ENCODE measurements at places on chromosomes 4 and X.

DNA sequence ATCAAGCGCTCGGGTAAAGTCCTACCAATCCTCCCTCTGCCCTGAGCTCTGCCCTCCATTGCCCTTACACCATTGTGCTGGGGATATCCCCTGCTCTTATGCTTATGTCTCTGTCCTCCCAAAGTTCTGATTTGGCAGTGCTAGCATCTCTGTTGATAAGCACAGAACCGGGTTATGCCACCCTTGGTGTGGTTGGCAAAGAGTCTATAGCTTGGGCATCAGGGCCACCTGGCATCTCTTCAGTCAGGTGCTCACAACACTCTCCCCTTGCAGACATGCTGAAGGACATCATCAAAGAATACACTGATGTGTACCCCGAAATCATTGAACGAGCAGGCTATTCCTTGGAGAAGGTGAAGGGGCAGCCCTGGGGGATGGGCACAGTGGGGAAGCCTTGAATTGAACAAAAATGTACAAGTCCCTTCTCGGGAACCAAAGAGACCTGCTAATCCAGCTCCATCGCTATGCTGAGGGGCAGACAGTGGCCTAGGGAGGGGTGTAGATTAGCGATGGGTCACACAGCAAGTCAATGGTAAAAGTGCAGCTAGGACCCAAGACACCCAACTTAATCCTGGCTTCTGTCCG lies 3.8 kb downstream of the MAGED2 start:
- no peak for DNase-seq

GRCh38 chr4:59091146-59092142 lies 1981.3 kb upstream of the IGFBP7 start:
- DNase-seq: no peak

- no peak for DNase-seq
These were observed 56.8 kb upstream of the EMCN start for GRCh38 chr4:100574607-100575006.

DNA sequence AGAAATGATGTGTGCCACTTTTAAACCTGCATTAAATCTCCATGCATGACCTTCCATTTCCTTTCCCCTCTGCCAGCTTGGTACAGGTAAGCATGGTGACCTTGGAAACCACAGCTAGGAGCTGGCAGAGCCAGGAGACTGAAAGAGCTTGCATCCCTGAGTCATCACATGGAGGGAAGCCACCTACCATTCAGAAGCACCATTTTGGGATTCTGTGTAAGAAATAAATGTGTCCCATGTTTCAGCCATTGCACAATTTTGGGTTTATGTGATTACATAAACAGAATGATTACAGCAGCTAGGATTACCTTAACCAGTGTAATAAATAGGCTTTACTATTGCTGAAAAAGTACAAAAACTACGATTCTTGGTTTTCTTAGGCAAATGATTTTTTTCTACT lies 17.3 kb upstream of the CCDC149 start:
- no peak for DNase-seq

GRCh38 chrX:100864657-100865391 lies 9.3 kb downstream of the NOX1 start:
- DNase-seq: no peak

- no peak for DNase-seq
These were observed 106.8 kb upstream of the SLC4A4 start for GRCh38 chr4:71232056-71232430.

DNA sequence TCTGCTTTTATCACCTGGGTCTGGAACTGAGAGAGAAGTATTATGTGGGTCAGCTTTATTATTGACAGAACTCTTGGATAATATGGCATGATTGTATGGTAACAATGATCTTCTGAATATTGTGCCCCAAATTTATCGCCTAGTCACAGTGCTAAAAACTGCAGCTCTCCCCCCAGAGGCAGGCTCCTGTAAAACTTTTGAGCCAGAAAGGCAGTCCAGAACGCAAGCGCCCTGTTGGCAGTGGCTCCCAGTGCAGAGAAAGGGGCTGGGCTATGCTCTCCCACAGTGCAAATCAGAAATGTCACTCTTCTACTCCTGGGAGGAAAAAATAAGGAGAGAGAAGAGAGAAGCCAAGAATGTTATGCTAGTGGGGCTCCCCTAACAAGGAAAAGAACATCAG lies 50.5 kb downstream of the HELT start:
- DNase-seq: no peak

GRCh38 chrX:65976161-65976560 lies 63.7 kb downstream of the VSIG4 start:
- no peak for DNase-seq

DNA sequence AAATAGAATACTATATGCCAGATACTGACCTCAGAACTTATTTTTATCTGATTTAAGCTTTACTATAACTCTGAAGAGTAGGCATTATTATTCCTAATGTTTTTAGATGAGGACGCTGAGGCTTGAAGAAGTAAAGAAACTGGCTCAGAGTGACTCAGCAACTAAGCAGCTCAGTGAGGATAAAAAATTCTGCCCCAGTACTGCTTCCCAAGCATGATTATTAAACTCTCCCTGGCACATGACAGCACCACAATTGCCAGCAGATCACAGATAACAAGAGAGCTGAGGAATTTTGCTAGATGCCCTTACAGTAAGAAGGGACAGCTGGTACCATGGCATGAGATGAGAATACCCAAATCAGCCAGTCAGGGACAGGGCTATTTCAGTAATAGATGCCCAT lies 219.4 kb downstream of the NKX6-1 start:
- no peak for DNase-seq

DNA sequence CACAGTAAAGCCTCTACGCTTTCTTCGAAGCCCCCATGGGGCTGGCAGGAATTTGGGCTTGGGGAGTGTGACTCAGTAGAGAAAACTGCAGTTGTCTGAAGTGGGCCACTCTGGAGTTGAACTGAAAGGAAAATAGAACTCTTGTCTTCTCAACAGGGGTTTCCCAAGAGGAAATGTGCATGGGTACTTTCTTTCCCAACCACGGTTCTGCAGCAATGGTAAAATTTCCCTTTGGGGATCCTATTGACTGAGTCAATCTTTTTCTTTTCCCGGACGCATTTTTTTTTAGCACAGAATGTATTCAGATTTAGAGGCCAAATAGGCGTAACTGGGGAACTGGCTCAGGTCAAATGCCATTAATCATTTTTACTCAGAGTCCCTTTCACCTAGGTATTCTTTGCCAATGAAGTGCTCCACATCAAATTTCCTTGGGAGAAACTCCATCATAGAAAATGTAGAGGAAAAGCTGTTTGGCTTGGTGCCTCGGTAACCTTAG lies 269.3 kb downstream of the STIM2 start:
- DNase-seq: no peak

- no peak for DNase-seq
These were observed 120.4 kb upstream of the SCML1 start for GRCh38 chrX:17616936-17617335.

GRCh38 chrX:132467026-132467425 lies 21.8 kb downstream of the MBNL3 start:
- no peak for DNase-seq

GRCh38 chr4:40395166-40395900 lies 60.2 kb downstream of the CHRNA9 start:
- no peak for DNase-seq

GRCh38 chr4:186298031-186298647 lies 32.1 kb downstream of the F11 start:
- DNase-seq: no peak

- peak; percentile 22 for DNase-seq
These were observed 52.2 kb downstream of the DCUN1D4 start for GRCh38 chr4:51895158-51895557.

DNA sequence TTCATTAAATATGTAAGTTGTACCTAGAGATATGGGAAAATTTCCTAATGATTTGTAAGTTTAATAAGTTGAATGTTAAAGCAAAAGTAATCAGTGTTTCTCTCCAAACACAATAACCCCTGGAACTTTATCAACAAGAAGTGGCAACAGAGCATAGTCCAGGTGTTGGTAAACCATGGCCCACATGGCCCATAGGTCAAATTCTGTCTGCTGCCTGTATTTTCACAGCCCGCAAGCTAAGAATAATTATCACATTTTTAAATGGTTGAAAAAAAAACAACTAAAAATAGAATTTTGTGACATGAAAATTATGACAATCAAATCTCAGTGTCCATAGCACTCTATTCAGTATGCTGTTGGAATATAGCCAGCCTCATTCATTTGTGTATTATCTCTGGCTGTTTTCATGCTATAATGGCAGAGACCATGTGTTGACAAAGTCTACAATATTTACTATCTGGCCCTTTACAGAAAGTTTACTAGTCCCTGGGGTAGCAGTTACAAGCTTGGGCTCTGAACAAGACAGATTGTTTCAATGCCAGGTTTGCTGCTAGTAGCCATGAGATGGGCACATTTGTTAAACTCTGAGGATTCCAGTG lies 395.8 kb downstream of the GASK1B start:
- DNase-seq: no peak

DNA sequence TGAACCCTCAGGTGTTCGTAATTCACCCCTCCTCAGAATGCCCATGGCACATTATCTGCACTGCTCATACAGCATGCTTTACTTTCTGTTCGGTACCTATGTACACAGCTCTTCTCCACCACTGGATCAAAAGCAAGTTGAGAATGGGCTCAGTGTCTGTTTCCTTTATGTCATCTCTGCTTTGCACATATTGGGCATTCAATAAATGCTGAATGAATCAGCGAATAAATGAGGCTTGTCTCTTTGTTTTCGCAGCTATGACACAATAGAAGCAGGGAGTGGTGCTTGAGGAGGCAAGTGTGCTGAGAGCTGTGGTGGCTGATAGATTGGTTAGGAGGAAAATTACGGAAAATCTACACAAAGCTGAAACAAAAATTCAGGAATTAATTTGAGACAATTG lies 109.1 kb upstream of the VMA21 start:
- no peak for DNase-seq

GRCh38 chrX:15672881-15673280 lies 8.3 kb upstream of the CLTRN start:
- DNase-seq: no peak

DNA sequence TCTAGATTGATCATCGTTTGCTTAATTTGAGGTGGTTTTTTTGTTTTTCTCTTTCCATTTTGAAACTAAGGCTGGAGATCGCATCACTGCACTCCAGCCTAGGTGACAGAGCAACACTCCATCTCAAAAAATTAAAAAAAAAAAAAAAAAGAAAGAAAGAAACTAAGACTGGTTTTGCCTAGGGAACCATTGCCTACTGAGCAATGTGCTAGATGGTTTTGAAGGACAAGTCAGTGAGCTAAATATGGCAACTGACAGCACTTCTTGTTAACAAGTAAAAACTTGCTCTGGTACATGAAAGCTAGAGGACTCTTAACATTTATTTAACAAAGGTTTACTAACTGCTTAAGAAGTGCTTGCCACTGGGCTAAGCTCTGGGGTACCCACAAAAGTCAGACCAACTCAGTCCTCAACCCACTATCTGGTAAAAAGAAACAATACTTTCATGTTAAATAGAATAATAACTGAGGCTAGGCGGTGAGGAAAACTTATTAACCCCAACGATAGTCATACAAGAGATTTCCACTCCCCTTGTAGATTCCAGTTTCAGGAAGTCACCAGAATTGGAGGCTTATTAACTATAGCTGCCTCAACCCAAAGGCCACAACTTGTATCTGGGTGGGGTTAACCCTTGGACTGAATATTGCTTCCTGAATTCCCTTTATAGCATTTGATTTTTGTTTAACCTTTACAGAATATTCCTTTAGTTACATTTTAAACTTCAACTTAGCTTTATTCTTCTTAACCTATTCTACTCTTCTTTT lies 111.6 kb downstream of the FRYL start:
- DNase-seq: no peak

DNA sequence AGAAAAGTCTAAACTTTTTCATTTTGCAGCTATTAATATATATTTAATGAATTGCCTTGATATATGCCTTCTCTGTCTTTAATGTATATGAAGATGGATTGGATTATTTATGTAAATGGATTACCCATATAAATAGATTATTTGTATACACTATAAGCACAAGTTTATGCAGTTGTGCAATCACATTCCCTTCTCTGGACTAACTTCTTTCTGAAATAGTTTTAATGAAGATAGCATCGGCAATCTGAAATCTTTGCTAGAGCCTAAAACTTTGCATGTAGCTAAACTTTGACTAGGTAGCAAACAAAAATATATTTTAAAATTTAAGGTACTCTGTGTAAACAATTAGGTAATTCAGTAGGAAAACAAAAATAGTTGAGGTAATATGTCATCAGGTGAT lies 127.8 kb downstream of the PCDH7 start:
- DNase-seq: no peak

- DNase-seq: no peak
These were observed 38.5 kb downstream of the APBB2 start for GRCh38 chr4:41175794-41176193.

DNA sequence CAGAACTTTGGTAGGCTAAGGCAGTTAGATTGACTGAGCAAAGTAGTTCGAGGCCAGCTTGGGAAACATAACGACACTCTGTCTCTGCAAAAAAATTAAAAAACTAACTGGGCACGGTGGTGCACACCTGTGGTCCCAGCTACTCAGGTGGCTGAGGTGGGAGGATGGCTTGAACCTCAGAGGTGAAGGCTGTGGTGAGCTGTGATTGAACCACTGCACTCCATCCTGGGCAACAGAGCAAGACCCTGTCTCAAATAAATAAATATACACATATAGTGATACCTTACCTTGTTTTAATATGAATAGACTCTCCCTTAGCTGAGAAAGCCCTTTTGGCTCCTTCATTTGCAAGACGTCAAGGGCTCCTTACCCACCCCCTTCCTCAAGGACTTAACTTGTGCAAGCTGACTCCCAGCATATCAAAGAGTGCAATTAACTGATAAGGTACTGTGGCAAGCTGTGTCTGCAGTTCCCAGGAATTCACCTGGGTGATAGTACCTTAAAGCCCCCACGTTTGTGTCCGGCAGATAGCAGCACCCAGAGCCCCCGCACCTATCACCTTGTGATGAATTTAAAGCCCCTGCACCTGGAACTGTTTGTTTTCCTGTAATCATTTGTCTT lies 655.6 kb upstream of the GALNTL6 start:
- no peak for DNase-seq

- DNase-seq: no peak
These were observed 451.2 kb downstream of the FAT4 start for GRCh38 chr4:125765941-125766340.

GRCh38 chr4:124710911-124711310 lies 1.6 kb downstream of the ANKRD50 start:
- DNase-seq: no peak

GRCh38 chr4:105785792-105786191 lies 77.2 kb downstream of the GSTCD start:
- no peak for DNase-seq

DNA sequence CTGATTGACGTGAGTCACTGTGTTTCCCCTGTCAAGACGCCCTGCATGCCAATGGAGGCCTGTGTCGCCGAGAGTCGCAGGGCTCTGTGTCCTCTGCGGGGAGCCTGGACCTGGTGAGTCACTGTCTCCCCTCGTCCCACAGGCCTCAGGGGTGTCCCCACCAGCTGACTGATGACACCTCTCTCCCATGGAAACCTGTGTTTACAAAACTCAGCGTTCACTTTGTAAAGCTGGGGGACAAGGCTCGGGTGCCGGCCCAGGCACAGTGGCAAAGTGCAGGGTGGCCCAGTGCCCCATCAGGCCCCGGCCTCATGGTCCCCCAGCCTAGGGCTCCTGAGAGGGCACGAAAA lies 21.2 kb upstream of the HGFAC start:
- no peak for DNase-seq

GRCh38 chr4:145937971-145938611 lies 532 bp downstream of the ZNF827 start:
- DNase-seq: peak; percentile 26
